ENCODE measurements at places on chromosomes 16 and 17. TPM values are rescaled to one million over a fixed set of nuclear protein-coding genes. Genes with fewer than 3 reads are reported as not detected.

CRHR1 gene
- total RNA-seq = 1.9 TPM

ETV4 gene
- total RNA-seq = 2.2 TPM

MMP28 gene
- total RNA-seq = 179 TPM

PPM1E gene
- 8.1 TPM for total RNA-seq

COL1A1 gene
- 35.1 TPM for total RNA-seq

ICAM2 gene
- 5.2 TPM for total RNA-seq

GDPD3 gene
- total RNA-seq = 1.5 TPM

CSH1 gene
- 0.71 TPM for total RNA-seq

CLDN7 gene
- total RNA-seq = 4.5 TPM

DOC2B gene
- 1.4 TPM for total RNA-seq

- H3K4me3 ChIP-seq = peak overlapping the region; percentile 2
- H3K4me1 ChIP-seq = peaks cover 30% of the 10 kb centered on the region
- DNase-seq = no peak
- H3K27me3 ChIP-seq = no peaks in the 10 kb centered on the region
- peak overlapping the region; percentile 1 for H3K27ac ChIP-seq
These were observed 1.1 kb upstream of the TPPP3 start for GRCh38 chr16:67394155-67395104.

- H3K4me3 ChIP-seq = no peak overlapping the region
- no peak for DNase-seq
- no peaks in the 10 kb centered on the region for H3K36me3 ChIP-seq
- no peaks in the 10 kb centered on the region for H3K4me1 ChIP-seq
These were observed 227.1 kb upstream of the ZFHX3 start for GRCh38 chr16:73275024-73275423.

- peak; percentile 51 for DNase-seq
- H3K27me3 ChIP-seq = no peaks in the 10 kb centered on the region
- peak within 1 kb of the TSS; percentile 77 for H3K27ac ChIP-seq
- H3K4me3 ChIP-seq = peak within 1 kb of the TSS; percentile 65
- H3K4me1 ChIP-seq = peaks cover 12% of the 10 kb centered on the region
These were observed at the start of gene ABR for GRCh38 chr17:1179818-1180742. Gene ABR (minus strand): TSS chr17:1179981. CDS start chr17:1179727, 254 bp downstream.

DNA sequence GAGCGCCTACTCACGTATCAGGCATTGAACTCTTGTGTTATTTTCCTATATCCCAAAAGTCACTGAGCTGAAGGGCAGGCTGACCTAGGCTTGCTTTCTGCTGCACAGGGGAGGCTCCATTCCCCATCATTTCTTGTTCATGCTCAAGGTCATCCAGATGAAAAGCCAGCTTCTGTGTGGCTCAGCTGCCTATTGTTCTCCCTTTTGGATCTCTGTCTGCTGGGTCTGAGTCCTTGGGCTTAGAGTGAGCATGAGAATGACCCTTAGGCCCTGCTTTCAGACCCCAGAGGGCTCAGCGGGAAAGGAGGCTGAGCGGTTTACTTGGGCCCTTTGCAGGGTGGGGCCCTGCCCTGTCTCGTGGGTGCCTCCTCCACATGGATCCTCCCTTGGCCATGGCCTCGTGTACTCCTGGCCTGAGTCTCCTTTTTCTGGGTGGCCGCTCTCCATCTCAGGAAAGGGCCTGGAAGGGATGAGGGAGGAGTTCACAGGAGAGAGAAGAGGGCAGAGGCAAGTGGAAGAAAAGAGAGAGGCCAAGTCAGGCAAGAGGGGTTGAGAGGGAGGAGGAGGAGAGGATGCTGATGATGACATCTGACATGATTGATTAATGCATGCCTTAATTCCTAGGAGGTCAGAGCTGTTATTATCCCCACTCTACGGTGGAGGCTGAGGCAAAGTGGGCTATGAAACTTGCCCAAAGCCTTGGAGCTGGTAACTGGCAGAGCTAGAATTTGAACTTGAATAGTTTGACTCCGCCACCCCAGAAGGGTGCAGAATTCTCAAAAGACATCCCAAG, 19.8 kb upstream of the MAP3K14 start:
- DNase-seq = peak; percentile 44
- H3K4me3 ChIP-seq = no peak overlapping the region
- no peaks in the 10 kb centered on the region for H3K36me3 ChIP-seq
- H3K4me1 ChIP-seq = peaks cover 41% of the 10 kb centered on the region
- H3K27ac ChIP-seq = no peak overlapping the region

DNA sequence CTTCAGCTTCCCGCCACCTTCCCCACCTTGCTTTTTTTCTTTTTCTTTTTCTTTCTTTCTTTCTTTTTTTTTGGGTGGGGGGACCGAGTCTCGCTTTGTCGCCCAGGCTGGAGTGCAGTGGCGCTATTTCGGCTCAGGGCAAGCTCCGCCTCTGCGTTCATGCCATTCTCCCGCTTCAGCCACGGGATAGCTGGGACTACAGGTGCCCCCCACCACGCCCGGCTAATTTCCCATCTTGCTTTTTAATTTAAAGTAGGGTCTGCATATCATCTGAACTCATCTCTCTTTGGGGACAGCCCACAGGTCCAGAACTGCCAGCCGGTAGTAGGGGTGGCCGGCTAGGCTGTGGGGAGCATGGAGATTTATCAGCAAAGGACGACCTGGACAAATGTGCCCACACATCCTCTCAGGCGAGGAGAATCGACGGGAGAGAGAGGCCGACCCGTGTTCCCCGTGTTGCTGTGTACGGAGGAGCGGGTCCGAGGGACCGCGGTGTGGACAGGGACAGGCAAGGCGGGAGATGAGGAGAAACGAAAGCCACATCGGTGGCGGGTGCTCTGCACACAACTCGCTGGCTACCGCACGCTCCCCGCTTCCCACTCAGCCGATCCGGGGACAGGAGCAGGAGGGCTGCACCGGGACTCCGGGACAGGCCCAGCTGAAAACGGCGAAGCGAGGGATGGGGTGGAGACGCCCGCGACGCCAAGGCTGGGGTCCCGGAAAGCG, 2.4 kb downstream of the MT1M start:
- no peak for DNase-seq
- no peak overlapping the region for H3K4me3 ChIP-seq
- no peaks in the 10 kb centered on the region for H3K36me3 ChIP-seq

- DNase-seq = no peak
- peaks cover 19% of the 10 kb centered on the region for H3K4me1 ChIP-seq
- H3K4me3 ChIP-seq = no peak overlapping the region
- H3K27me3 ChIP-seq = no peaks in the 10 kb centered on the region
- no peaks in the 10 kb centered on the region for H3K36me3 ChIP-seq
These were observed 40.4 kb upstream of the NDRG4 start for GRCh38 chr16:58459344-58460218.

DNA sequence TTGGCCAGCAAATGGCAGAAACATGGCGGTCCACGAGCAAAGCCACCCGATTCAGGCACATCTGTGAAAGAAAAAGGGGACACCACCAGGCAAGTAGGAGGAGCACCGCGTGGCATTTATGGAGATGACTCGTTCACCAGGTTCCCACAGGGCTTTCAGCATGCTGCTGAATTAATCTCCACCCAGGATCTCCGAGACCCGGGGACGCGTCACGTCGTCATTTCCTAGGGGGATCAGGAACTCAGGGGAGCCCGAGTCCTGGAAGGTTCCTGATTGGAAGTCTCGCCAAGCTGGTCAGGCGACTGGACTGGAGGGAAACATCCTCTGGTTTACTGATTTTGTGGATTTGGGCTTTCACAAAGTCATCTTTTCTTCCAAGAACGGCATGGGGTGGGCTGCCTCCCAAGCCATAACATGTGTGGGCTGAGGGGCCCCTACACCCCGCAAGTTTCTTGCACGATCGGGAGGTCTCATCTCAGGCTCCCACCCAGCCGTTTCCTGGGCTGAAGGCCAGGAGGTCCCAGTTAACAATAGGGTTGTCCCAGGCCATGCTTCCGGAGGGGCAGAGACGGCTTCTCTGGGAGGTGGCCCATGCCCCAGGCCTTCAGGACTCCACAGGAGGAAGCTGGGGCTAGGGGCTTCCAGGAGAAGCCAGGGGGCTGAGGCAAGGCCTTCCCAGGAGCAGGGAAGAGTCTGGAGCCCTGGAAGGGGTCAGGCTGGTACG, 645 bp downstream of the DNAH17 start:
- no peak overlapping the region for H3K27ac ChIP-seq
- no peak for DNase-seq
- H3K4me1 ChIP-seq = no peaks in the 10 kb centered on the region
- H3K27me3 ChIP-seq = no peaks in the 10 kb centered on the region
- H3K36me3 ChIP-seq = no peaks in the 10 kb centered on the region

DNA sequence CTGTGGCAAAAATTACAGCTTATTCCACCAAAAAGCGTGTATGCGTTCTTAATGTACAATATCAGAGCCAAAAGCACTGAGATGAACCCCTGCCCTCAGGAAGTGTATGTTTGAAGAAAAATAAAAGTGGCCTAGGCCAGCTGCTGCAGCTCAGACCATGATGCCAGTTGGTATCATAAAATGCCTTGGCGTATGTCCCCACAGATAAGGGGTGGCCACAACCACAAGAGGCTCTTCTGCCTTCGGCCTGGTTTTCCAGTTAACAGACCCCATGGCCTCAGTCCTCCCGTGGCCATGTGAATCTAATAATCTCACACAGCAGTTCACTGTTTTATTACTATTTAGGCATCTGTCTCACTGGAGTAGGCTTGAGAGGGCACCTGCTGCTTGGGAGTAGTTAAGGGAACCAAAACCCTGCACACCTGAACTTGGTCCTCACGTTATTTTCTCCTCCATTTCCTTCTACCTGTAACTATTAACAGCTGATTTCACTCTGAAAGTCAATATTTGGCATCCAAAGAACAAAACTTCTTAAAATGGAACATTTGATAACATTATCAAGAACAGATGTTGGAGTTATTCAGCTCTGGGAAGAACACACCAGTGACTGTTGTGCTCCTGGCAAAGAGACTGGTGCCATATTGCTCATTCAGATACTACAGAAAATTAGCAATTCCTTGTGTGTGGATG, 34.8 kb upstream of the ERN1 start:
- H3K27me3 ChIP-seq = no peaks in the 10 kb centered on the region
- DNase-seq = no peak
- peaks cover 4% of the 10 kb centered on the region for H3K36me3 ChIP-seq
- no peaks in the 10 kb centered on the region for H3K4me1 ChIP-seq
- no peak overlapping the region for H3K4me3 ChIP-seq

DNA sequence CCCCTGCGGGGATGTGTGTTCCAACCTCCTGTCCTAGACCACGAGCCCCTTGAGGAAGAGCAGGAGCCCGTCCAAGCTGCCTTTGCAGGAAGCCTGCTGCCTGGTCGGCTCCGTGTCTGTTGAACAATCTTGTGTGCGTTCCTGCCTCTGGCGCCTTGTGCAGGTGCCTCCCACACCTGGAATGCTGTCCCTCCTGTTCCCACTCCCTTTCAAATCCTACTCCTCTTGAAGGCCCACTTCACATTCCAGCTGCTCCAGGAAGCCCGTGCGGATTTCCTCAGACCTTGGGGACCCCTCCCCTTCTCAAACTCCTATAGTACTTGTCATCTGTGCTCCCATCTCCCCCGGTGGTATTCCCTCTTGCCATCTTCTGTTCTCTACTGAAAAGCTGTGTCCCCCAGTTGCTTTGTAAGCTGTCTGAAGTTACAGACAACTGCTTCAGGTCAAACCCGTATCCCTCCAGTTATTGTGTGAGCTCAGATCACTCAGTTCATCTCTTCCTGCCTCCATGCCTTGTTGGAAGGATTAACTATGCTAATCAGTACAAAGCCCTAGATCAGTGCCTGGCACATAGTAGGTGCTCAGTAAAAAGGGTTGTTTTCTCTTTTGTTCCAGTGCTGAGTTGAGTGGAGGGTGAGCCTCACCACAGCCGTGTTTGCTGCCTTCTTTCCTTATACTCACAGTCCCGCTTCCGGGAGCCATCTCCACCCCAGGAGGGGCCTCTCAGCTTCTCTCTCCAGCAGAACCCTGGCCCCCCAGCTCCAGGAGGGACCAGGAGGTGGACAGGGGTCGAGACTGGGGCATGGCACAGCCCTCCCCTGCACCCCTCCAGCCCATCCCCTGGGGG, 241.8 kb upstream of the CIBAR2 start:
- H3K27ac ChIP-seq = no peak overlapping the region
- peaks cover 57% of the 10 kb centered on the region for H3K4me1 ChIP-seq
- no peaks in the 10 kb centered on the region for H3K36me3 ChIP-seq
- no peak overlapping the region for H3K4me3 ChIP-seq
- H3K27me3 ChIP-seq = no peaks in the 10 kb centered on the region

DNA sequence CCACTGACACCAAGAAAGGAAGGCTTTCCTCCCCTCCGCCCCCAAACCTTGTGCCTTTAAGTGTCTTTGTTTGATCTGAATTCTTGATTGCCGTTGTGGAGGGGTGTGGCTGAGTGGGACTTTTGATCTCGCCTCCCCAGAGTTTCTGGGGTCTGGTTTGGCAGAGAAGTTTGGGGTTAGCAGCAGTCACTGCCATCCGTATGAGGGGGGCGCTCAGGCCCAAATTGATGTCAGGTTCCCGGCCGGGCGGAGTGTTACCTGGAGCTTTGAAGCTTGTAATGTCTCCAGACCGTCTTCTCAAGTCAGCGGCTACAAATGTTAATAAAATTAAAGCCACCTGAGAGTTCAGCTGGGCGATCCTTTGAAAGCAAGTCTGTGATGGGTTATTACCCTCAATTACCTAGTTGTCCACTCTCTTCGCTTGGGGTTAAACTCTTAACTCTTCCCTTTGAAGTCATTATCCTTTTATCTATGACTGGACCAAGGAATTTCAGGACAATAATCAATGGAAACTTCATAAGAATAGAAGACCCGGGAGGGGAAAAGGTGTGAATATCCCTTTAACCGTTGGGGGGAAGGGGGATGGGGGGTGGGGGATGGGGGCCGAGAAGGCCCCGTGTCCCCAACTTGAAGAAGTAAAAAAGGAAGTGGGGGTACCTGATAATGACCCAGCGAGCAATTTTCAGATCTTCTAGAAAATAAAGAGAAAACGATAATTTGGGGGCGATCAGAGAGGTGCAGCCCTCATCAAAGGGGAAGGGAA, 31.8 kb upstream of the AXIN2 start:
- no peaks in the 10 kb centered on the region for H3K4me1 ChIP-seq
- peak overlapping the region; percentile 22 for H3K27ac ChIP-seq

DNA sequence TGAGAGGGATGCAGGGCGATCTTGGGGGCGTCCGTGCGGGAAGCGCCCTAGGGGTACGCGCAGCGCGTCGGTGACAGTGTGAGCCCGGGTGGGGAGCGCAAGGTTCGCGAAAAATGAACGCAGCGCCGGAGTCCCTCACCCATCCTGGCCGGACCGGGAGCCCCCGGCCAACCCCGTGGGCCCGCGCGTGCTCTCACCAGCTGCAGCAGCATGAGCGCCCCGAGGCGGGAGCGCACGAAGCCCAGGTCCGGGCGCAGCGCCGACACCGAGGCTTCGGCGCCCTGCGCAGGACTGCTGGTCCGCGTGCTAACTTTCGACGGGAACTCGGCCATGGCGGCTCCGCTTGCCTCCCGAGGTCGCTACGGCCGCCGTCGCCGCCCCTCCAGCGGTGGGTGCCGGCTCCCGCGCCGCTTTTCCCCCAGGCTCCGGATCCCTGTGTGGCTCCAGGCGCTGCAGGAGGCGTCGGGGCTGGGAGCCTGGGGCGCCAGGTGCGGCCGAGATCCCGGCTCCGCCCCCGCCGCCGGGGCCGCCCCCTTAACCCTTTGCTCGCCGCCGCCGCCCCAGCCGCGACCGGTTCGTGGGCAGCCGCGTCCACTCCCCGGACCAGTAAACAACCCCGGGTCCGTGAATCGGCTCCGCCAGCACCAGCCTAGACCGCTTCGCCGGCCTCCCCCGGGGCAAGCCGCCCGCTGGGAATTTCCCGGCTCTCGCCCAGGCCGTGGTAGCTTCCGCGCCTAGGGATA, at the start of gene PLLP:
Gene PLLP, minus strand, starts transcription at position 464 of the 743 bp plus-strand sequence. Its CDS starts 132 bp downstream, at position 332.
- H3K27ac ChIP-seq = no peak within 1 kb of the TSS
- H3K36me3 ChIP-seq = no peaks in the 10 kb centered on the region
- H3K4me1 ChIP-seq = no peaks in the 10 kb centered on the region
